SJSA1 (cell line): ENCODE measurements at places on chromosomes 7 and 10. TPM values are rescaled to one million over a fixed set of nuclear protein-coding genes. Genes with fewer than 3 reads are reported as not detected.

DNA sequence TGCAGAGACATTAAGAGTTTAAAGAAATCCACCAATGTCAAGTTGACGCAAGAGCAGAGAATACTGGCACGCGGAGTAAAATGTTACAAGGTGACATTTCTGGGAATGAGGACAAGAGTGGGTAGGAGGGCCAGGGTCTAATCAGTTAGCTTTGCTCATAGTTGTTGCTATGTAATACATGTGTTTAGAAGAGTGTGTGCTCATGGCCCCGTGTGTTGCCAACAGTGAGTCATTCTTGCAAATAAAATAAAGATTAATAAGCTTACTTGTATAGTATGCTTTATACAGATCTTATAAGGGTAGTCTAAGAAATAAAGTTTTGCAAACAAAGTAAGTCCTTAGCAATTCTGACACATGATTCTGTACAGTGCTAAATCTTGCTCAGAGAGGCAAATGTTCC, 64.5 kb downstream of the DNMBP start:
- no peak for DNase-seq

- DNase-seq = no peak
These were observed 77.6 kb downstream of the RALA start for GRCh38 chr7:39700932-39701331.

TSPAN13 gene
- total RNA-seq = 57.9 and 64.3 TPM in 2 replicates

- DNase-seq = no peak
These were observed 285.7 kb downstream of the NXPH1 start for GRCh38 chr7:8719102-8719501.

SYCE1 gene
- total RNA-seq = not detected in 2 replicates

GRCh38 chr10:100535338-100535714, 417 bp upstream of the HIF1AN start:
- DNase-seq = no peak

GCK gene
- 0.13 and 1.6 TPM in 2 replicates for total RNA-seq

- no peak for DNase-seq
These were observed 148.0 kb downstream of the RNF216 start for GRCh38 chr7:5633161-5634106.

TAC1 gene
- not detected in 2 replicates for total RNA-seq

DNA sequence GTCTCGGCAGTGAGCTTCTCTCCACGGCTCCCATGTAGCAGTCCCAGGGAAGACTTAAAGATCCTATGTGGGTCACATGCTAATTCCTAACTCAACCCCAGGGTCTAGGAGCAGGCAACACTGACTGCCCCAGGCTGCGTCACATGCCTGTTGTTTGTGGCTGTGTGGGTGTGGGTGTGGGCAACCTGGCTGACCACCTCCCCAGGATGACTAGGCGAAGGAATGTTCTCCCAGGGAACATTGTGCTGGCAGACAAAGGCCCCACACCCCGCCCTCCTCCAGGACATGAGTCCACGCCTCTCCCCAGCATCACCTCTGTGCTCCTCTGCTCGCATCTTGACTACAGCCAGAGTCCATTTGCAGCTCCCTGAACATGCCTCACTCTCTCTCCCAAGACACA, 30.3 kb downstream of the SLC29A3 start:
- DNase-seq = no peak

DNA sequence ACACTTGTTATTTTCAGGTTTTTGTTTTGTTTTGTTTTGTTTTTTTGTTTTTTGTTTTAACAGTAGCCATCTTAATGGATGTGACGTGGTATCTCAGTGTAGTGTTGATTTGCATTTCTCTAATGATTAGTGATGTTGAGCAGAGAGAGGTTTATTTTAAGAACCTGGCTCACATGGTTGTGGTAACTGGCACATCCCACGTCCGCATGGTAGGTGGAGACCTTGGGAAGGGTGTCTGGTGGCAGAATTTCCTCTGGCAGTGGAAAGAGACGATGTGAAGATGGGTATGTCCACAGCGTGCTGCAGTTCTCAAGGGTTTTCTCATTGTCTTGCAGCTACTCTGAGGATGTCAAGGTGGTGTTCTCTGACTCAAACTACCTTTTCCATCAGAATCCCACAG, 252.2 kb downstream of the GALNT17 start:
- no peak for DNase-seq

ABCB1 gene
- 3.0 and 4.9 TPM in 2 replicates for total RNA-seq

- no peak for DNase-seq
These were observed 59.8 kb upstream of the ADAM12 start for GRCh38 chr10:126448091-126448490.

GRCh38 chr10:31697271-31698180, 231.1 kb downstream of the ARHGAP12 start:
- peak; percentile 71 for DNase-seq

DNA sequence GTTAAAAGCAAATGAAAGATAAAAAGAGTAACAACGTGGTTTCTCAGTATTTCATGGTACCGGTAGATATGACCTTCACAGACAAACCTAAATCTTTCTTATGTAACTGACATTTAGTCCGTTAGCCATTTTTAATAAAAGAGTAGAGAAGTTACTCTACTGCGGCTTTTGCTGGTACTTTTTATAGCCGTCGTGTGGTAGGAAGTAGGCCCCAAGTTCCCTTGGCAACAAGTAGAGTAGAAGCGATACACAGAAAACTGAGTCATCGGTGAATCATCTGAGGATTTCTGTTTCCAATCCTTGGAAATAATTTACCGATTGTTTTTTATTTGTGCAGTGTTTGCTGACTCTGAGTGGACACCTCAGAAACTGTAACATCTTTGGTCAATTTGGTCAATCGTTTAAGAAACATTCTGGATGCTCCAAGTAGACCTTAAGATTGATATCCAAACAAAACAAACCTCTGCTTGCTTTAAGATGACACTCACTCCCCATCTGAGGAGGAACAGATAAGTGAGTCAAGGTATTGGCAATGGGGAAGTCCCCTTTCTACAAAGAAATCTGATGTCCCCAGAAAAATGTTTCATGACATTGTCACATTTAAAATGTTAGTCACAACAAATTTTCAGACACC, 63.9 kb upstream of the AHR start:
- DNase-seq = peak; percentile 91

IL6 gene
- 3.3 and 5.8 TPM in 2 replicates for total RNA-seq

- no peak for DNase-seq
These were observed 8.7 kb upstream of the CDHR1 start for GRCh38 chr10:84185526-84186175.

TFEC gene
- total RNA-seq = not detected in 2 replicates

- no peak for DNase-seq
These were observed 26.6 kb downstream of the REEP3 start for GRCh38 chr10:63547628-63548360.

DNA sequence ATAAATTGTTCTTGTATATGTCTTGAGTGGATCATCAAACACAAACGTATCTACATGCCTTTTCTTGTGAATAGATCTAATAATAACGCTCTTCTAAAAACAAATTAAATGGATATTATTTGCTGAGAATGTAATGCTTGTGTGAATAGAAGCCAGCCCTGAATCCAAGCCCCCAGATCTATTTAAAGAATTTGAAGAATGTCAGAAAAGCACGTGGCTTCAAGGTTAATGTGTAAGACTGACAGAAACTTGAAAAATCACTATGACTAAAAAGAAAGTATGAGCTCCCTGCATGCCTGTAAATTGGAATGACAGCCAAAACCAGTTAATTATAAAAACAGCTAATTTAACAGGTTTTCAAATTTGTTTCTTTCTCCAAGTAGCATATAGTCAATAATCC, 43.2 kb upstream of the ATRNL1 start:
- no peak for DNase-seq

ERVW-1 gene
- total RNA-seq = not detected in 2 replicates

- DNase-seq = no peak
These were observed 96.0 kb downstream of the MTERF1 start for GRCh38 chr7:91784469-91784868.

DNA sequence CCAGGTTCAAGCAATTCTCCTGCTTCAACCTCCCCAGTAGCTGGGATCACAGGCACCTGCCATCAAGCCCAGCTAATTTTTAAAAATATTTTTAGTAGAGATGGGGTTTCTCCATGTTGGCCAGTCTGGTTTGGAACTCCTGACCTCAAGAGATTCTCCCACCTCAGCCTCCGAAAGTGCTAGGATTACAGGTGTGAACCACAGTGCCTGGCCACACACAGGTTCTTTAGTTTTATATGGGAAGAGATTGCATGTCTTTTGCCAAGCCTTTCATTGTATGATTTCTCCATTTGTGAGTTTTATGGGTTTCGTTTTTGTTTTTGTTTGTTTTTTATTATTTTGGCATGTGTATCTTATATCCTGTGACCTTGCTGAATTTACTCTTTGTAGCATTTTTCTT, 40.9 kb downstream of the C1GALT1 start:
- DNase-seq = no peak

CFTR gene
- 0.06 and 0.08 TPM in 2 replicates for total RNA-seq

GRCh38 chr7:127162366-127162765, 90.4 kb downstream of the GRM8 start:
- no peak for DNase-seq

DNA sequence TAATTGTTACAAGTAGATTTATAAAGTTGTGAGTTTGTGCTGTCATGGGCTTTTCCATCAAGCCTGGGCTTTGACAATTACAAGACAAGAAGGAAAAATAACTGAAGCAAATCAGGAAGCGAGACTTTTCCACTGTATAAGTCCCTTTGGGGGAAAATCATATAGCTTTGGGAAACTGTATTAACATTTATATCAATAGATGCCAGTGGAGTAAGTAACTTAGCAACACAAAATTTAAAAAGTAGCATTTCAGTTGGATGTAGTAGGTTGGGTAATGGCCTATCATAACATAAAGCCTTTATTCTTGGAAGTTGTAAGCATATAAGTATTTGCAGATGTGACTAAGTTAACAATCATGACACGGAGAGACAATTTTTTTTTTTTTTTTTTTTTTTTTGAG, 931.1 kb downstream of the CNTNAP2 start:
- no peak for DNase-seq

NME8 gene
- total RNA-seq = not detected in 2 replicates

ACBD7 gene
- total RNA-seq = 7.3 and 9.1 TPM in 2 replicates

SFTPA2 gene
- not detected in 2 replicates for total RNA-seq

DNA sequence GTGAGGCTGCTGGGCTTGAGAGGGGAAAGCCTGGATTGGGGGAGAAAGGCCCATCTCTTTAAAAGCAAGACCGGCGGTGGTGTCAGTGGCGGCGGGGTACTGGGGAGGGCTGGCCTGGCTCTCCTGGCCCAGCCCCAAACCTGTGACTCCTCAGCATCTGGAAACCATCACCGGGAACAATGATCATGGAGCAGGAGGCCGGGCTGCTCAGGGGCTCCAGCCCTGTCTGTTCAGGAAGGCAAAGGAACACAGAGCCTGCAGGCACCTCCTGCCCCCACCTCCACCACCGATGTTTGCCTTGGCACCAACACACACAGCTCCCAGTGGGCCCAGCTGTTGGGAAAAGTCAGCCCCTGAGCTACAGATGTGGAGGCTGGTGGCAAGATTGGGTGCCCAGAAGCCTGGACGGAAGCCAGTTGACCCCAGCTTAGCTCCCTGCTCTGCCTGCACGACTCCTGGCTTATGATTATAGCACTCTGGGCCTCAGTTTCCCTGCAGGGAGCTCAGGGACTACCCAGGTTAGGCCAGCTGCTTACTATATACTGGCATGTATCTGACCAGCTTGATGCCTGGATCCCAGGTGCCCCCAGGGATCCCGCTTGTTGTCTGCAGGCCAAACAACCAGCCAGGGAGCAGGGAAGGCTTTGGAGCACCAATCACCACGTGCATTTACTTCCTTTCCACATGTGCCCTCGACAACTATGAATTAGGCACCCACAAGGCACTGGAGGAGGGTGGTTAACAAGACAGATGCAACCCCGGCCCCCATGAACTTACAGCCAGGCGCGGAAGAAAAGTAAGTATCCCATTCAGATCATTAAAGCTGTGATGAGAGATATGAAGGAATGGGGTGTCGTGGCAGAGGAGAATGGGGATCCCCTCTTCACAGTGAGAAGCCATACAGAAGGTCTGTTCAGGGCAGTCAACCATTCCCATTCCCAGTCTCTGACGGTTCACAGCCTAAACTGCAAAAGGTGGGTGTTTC, 37.3 kb downstream of the ZCCHC24 start:
- peak; percentile 54 for DNase-seq

DNA sequence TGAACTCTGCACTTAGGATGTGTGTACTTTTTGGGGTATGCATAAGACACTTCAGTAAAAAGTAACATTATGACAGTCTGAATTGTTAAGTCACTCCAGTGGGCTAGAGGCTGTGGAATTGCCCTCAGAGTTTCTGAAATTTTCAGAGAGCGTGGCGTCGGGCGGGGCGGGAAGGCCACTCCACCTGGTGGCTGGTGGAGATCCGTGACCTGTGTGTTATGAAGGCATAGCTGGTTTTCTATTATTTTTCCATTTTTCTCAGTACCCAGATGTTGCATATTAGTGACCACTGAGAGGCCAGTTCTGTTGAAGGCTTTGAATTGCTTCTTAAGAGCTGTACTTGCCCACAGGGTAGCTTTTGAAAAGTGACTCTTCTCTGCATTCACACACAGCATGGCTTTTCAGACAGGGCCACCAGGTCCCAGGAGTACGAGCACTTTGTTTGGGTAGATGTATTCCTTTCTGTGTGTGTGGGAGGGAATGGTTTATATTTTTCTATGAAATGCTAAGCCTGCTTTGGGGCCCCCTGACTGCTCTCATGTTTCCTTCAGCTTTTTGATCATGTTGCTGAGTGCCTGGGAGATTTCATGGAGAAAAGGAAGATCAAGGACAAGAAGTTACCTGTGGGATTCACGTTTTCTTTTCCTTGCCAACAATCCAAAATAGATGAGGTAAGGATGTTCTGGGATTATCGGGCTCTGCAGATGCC, 52.3 kb downstream of the TACR2 start:
- no peak for DNase-seq

DNA sequence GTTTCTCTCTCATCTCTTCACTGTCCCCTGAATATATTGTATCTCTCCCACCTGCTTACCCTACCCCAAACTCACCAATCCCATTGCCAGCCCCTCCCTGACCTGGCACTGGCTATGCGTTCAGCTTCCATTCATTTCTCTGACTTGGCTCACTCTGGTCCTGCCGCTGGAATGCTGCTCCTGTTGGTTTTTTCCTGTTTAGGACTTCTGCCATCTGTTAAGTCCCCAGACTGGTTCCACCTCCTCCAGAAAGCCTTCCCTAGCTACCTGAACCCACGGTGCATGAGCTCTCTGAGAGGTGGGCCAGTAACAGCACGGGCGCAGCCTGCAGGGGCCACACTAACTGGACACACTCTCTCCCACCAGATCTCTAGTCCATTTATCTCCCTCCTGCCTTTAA, 80.2 kb downstream of the HIF1AN start:
- DNase-seq = no peak

DNA sequence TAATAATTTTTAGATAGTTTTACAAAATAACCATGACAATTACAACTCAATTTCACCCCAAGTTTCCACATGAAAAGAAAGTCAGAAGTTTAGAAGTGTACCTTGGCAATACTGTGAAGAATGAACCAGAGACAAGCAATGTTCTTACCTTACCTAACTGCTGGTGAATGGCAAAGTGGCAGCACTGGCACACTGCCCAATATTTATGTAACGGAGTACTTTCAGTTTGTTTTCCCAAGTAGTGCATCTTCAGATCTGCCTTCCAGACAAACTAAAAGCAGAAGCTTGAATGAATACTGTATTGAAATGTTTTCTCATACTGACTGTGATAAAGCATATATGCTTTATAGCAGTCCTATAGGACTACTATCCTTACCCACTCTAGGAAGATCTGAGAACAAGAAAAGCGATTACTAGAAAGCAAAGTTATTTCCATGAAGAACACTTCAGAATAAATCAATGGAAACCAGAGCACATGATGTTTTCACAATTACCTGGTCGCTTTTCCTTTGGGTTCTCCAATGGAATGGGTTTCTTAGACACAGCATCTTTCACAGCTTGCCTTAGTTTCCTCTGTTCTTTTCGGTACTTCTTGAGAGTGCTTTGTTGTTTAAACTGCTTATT, 1.5 kb downstream of the NOC3L start:
- DNase-seq = peak; percentile 21

PIK3CG gene
- 0.84 and 1.2 TPM in 2 replicates for total RNA-seq
